ENCODE measurements at places on chromosomes 3 and 15.

GRCh38 chr3:31848911-31849310, 132.2 kb downstream of the OSBPL10 start:
- no peak for DNase-seq

GRCh38 chr3:25558121-25558520, 106.6 kb downstream of the TOP2B start:
- peak; percentile 58 for DNase-seq

DNA sequence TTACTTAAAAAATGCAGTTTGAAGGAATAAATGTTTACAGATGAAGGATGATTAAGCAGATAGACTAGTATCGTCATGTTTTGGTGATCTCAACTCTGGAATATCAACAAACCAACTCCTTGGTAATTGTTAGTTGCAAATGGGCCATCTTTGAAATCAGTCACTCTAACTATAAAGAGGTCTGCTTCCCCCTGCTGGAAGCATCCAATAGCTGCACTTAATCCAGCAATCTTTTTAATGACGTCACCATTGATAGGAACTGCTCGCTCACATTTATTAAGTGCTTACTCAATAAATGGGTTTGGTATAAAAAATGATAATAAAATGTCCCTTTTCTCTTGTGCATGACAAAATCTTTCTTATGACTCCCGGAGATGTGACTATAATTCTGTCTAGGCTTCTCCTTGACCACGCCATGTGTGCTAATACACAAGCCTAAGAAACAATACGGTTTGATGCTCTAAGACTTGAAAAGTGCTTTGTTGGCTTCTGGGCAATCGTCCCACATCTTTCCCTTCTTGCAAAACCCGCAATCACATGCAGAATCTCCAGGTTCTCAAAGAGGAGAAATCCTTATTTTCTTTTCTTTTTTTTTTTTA, 227.6 kb upstream of the POU1F1 start:
- DNase-seq = no peak

DNA sequence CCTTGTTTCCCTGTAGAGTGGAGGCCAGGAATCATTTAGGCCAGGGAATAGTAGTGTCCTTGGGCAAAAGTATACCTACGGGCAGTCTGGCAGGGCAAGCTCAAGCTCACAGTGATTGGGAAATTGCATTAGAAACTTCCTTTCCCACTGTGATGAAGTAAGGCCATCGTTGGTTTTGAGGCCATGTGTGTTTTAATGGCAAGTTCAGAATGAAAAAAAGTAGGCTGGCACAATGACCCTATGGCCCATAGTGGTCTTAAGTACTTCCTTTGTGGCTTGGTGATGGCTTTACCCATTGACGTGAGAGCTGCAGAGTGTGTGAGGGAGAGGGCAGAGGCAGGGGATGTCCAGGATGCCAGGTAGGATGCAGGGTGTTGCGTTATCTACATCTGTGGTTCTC, 28.8 kb downstream of the LIMD1 start:
- no peak for DNase-seq

DNA sequence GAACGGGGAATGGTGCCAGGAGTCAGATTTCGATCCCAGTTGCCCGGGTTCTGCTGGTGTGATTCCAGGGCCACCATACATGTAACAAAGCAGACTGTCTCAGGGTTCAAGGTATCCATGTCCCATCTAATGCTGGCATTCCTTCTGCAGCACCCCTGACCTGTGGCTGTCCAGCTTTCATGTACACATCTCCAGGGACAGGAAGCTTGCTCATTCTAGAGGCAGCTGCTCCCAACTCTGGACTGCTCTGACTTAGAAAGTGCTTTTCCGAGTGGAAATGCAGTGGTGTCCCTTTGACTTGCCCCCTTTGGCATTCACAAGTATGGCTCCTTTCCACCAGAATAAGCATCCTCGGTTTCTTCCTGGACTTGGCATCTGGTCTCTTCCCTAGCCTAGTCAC, 30.9 kb downstream of the PML start:
- no peak for DNase-seq

DNA sequence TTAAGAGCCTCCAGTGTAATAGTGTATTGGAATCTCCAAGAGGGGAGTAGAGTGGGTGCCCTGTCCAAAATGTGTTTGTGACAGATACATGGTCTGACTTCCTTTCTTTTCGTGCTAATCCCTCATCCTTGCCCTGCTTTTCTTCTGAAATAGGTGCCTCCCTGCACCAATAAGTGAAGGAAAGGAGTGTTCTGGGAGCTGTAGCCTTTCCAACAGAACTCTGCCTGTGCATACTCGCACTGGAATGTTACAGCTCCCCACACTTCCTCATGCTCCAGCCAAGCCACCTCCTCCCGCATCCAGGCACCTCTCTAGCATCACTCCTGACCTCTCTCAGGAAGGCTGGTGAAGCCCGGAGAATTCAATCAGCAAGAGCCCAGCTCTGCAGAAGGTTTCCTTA, 478.0 kb downstream of the GABRG3 start:
- DNase-seq = no peak

DNA sequence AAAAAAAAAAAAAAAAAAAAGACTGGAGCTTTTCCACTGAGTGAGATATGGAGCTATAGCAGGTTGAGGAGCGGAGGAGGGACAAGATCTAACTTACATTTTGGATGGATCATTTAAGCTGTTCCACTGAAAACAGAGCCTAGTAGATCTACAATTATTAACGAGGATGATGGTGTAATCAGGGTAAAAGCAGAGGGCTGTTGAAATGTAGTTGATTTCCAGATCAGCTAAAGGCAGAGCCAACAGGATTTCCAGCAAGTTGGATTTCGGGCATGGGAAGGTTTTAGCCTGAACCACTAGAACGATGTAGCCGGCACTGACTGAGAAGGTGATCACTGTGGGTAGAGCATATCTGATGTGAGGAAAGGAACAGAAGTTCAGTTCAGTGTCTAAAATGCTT, 360.7 kb downstream of the EPHB1 start:
- no peak for DNase-seq

GRCh38 chr3:190435618-190436017, 14.1 kb downstream of the TMEM207 start:
- no peak for DNase-seq

GRCh38 chr15:74399511-74400312, 32.3 kb upstream of the CYP11A1 start:
- no peak for DNase-seq

DNA sequence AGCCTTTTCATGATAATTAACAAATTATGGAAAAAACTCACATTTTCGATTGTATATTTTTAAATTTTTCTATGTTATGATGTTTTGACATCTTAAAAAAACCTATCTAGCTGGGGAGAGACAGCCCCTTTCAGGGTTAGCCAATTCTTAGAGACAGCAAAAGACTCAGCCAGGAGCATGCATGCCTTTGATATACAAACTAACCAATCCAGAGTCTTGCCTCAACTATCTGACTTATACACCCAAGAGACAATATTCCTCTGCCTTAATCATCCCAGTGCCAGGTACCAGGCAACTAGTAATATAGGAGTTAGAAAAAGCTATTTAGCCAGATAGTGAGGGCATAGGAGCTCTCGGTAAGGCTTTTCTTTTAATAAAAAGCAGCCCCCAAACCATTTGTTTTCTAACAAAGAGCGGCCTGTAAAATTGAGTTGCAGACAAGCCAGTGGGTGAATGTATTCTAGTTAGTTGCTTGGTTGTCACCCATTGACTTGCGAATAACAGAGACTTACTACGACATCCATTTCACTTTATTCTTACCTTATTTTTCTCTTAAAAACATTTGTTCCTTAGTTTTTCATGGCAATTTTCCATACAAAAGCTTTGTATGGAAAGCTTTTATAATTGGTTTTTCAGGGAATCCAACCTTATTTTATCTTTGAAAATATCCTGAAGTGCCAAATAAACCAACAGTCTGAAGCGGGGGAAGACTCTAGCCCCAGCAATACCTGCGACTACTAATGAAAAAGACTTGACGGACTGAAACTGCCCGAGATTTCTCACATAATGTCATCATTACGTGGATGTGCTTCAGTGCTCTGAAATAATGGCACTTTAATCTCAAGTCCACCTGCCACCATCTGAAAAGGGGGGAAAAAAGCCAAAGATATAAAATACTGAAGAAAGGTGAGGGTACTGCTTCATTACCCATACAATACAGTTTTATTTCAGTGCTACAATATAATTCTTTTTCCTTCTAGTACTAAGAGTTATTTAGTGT, 64.6 kb upstream of the ATP2C1 start:
- no peak for DNase-seq

DNA sequence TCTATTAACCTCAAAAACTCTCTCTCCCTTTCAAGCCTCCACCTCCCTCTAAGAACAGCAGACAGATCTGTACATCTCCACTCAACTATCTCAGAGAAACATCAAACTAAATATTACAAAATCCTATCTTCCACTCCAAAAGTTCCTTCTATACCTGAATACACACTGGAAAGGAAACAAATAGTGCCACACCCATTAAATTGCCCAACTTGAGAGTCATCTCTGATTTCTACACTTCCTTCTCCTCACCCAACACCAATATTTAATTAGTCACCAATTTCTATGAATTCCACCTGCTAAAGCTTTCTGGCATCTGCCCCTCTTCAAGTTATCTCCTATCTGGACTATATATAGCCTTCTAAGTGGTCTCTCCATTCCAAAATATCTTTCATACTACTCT, 65.8 kb downstream of the PEAK1 start:
- DNase-seq = no peak

- DNase-seq = no peak
Measured at GRCh38 chr3:159432682-159433340, 555.8 kb upstream of the IL12A start.

DNA sequence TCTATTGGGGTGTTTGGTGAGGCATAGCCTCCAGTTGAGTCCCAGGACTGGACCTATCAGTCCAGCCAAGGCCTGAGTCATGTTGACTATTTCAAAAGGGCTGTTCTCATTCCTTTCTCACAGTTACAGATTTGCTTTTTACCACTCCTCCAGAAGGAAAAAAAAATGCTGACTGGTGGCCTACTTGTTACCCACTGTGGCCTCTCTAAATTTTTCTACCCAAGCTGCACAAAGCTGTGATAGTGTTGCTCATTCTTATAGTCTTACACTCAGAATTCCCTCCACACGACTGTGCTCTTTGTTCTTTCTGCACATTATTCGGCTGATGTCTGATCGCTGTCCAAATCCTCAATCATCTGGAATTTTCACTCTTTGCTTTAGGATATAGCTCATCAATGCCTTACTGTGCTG, 1142.2 kb downstream of the IGSF11 start:
- DNase-seq = no peak

DNA sequence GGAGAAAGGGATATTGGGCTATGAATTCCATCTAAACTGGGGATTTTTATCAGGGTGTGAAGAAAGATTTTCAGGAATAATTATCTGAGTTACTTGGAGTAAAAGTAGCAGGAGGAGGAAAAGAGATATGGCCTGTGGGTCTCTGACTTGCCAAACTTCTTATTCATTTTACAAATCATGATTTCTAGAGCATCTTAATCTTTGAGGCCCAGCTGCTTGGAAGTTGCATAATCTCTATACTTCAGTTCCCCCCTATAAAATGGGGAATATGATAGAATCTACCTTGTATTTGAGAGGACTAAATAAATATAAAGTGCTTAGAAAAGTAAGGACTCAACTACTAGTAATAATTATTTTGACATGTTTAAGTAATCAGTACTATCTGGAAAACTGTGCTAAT, 11.0 kb upstream of the GABPB1 start:
- DNase-seq = no peak

DNA sequence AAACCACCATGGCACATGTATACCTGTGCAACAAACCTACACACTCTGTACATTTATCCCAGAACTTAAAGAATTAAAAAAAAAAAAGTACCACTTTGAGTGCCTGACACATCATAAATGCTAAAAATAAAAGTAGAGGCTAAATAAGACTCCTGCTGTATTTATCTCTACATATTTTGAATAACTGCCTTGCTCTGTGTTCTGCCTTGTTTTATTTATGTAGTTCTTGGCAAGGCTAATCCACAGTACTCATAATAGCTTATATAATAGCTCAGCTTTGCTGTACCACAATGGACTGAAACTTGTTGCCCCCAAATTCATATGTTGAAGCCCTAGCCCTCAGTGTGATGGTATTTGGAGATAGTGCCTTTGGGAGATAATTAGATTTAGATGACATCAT, 95.4 kb upstream of the ADAMTS9 start:
- DNase-seq = no peak

DNA sequence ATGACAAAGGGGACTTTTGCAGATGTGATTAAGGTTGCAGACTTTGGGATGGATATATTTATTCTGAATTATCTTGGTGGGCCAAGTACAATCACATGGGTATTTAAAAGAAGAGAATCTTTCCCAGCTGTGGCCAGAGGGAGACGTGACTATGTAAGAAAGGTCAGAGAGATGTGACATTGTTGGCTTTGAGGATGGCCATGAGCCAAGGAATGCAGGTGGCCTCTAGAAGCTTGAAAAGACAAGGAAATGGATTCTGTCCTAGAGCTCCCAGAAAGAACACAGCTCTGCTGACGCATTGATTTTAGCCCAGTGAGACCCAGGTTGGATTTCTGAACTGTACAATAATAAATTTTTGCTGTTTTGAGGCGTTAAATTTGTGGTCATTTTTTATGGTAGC, 616.0 kb upstream of the TBL1XR1 start:
- DNase-seq = no peak

GRCh38 chr3:129651435-129652202, 45.1 kb upstream of the PLXND1 start:
- peak; percentile 55 for DNase-seq

DNA sequence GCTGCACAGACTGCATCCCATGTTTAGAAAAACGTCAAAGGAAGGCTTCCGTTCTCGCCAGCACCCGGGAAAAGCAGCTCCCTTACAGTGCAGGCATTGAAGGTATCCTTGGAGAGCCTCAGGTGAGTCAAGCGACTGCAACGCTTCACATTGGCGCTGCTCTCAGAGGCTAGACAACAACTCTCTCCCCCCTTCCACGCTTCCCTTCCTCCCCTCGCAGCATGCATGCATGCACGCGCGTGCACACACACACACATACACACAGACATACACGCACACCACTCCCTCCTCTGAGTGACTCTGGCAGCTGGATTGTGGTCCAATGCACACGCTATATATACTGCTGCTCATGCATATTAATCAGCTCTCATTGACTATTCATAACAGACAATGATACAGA, 191.1 kb downstream of the PDZRN3 start:
- no peak for DNase-seq

GRCh38 chr3:150253622-150254021, 154.5 kb upstream of the TSC22D2 start:
- DNase-seq = no peak

GRCh38 chr3:62246094-62246493, 127.3 kb downstream of the FEZF2 start:
- DNase-seq = no peak

DNA sequence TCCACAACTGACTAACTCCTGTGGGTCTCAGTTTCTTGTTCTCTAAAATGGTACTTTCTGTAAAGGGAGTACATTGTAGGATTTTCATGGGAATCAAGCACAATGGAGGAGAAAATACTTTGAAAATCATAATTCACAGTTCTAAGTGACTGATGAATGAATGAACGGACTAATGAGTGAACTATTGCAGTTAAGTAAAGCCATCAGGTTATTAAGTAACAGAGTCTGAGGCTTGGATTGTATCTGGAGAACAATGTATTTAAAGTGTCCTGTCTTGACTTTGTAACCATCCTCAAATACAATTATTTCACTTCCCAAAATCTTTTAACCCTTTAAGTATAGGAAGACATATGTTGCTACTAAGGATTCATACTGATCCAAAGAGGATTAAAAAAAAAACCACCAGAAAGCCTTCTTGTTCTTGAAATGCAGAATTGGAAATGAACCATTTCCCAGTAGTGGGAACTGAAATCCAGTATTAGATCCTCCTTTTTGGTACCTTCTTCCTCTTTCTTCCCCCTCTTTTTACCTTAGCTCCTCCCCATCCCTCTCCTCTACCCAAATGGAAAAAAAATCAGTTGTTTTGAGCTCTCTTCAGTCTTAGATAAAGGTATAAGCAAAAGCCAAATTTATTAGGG, 13.2 kb upstream of the BCL6 start:
- DNase-seq = no peak
